ENCODE measurements at places on chromosomes 1 and 21. TPM values are rescaled to one million over a fixed set of nuclear protein-coding genes. Genes with fewer than 3 reads are reported as not detected.

GRCh38 chr1:201216395-201217085, 25.9 kb downstream of the IGFN1 start:
- H3K27ac ChIP-seq: no peak overlapping the region
- H3K27me3 ChIP-seq: peaks cover 24% of the 10 kb centered on the region
- DNase-seq: no peak
- H3K4me1 ChIP-seq: no peaks in the 10 kb centered on the region
- H3K4me3 ChIP-seq: no peak overlapping the region

The SLAMF6 gene
- not detected for total RNA-seq

DNA sequence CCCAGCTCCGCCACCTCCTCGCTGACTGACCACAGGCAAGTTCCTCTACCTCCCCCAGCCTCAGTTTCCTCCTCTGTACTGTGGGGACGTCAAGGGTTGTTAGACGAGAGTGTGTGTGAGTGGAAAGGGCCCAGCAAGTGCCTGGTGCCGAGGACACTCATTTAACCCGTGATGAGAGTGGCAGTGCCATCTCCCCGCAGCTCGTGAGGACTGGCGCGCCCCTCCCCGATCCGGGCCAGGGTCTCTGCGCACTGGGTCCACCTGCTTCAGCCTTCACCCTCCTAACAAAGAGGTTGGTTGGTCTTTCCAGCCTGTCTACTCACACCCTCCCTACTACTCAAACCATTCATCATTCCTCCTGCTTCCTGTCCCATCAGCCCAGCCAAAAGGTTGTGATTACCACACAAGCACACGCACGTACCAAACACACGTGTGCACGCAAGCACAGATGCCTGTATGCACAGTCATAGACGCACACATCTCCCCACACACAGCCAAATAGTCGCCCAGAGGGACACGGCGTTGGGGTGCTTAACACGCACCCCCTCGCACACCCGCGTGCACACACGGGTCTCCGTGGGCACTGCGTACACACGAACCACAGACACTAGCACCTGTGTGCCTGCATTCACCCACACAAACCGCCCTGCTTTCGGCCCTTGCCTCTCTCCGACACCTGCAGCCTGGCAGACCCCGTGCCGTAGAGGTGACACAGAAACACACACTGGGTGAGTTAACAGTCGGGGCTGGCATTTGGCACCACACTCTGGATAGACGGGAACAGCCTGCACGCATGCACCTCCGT, 39.3 kb downstream of the TAS1R2 start:
- H3K27ac ChIP-seq: no peak overlapping the region
- H3K27me3 ChIP-seq: peaks cover 59% of the 10 kb centered on the region
- no peak for DNase-seq
- H3K4me1 ChIP-seq: no peaks in the 10 kb centered on the region

DNA sequence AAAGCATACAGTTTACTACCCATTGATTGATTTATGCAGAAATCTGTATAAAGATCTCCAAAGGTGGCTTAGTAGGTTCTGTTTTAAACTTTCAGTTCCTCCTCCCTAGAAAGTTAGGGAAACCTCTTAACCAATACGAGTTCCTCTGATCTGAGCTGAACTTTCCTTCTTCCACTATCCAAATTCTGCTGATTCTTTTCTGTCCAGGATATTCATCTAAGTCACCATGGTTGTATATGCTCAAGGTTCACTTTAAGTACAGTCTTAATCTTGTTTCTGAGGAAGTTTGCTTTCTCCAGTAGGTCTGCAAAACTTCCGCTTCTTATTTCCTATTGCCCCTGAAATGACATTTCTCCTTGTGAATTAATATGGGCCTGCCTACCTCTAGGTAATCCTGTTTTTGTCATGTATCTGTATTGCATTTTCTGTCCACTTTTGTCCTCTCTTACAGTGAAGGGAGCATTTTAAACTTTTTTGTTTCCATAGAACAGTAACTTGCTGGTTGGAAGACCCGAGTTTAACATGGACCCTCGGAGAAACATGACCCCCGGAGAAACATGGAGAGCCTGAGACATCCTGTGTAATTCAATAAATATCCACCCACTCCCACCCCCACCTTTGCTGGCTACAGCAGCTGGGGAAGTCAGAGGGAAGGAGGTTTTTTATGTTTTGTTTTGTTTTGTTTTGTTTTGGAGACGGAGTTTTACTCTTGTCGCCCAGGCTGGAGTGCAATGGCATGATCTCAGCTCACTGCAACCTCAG, 16.7 kb upstream of the TUT4 start:
- peaks cover 17% of the 10 kb centered on the region for H3K27me3 ChIP-seq
- peaks cover 6% of the 10 kb centered on the region for H3K4me1 ChIP-seq
- H3K4me3 ChIP-seq: no peak overlapping the region
- no peak overlapping the region for H3K27ac ChIP-seq
- no peak for DNase-seq
- H3K36me3 ChIP-seq: no peaks in the 10 kb centered on the region

DNA sequence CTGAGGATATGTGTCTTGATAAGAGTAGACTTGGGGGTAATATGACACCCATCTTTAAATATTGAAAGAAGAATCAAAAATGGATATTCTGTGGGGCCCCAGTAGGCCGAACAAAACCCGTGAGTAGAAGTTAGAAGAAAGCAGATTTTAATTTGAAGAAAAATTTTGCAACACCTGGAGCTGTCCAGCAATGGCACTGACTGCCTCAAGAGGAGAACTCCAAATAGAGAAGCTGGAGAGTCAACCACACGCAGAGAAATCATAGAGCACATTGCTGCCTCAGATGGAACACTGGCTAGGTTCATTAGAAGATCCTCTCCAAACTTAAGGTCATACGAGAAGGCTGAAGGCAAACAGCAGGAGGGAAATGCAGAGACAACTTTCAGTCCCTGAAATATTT, 6.8 kb downstream of the NHLH1 start:
- peaks cover 24% of the 10 kb centered on the region for H3K27me3 ChIP-seq
- H3K27ac ChIP-seq: no peak overlapping the region
- peaks cover 4% of the 10 kb centered on the region for H3K4me1 ChIP-seq
- no peaks in the 10 kb centered on the region for H3K36me3 ChIP-seq
- no peak overlapping the region for H3K4me3 ChIP-seq

The ATAD3A gene
- total RNA-seq: 38.8 TPM

The CFHR5 gene
- not detected for total RNA-seq

All from progenitor cell of endocrine pancreas (in vitro differentiated cells).